Fibroblast of villous mesenchyme (primary cell): ENCODE measurements at places on chromosomes 4 and X. TPM values are rescaled to one million over a fixed set of nuclear protein-coding genes. Genes with fewer than 3 reads are reported as not detected.

PKD2 gene
- total RNA-seq, result 110 and 161 TPM in 2 replicates

P2RY8 gene
- total RNA-seq, result not detected in 2 replicates

DCAF8L2 gene
- not detected in 2 replicates for total RNA-seq

DNA sequence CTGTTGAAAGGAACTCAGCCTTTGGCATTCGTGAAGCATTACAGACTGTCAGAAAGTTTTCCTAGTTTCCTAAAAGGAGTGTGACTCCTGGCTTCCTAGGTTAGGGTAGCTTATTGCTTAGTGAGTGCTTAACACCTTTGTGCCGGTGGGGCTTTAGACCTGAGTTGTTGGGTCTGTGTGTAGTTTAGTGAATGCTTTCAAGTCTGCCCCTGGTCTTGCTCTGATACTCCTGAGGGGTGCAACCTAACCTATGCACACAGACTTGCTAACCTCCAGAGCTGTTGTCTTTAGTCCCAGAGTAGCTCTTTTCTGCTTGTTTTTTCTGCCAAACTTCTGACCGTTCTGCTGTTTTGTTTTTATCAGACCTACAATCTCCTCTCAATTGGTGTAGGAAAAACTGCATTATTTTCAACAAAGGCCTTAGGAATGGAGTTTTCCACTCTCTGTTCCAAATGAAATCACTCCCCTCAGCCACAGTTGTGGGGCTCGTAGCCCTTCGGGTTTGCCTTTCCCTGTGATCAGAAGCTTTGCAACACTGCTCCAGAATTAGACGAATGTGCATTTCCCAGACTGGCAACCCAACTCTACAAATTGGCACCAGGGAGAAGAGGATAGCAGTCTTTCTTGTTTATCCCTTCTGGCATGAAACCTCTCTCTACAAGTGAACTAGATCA is 1399.1 kb upstream of the PCDH7 start:
- DNase-seq, result no peak

- no peak for DNase-seq
Observed at GRCh38 chr4:6576512-6576911, 1.5 kb downstream of the MAN2B2 start.

DNA sequence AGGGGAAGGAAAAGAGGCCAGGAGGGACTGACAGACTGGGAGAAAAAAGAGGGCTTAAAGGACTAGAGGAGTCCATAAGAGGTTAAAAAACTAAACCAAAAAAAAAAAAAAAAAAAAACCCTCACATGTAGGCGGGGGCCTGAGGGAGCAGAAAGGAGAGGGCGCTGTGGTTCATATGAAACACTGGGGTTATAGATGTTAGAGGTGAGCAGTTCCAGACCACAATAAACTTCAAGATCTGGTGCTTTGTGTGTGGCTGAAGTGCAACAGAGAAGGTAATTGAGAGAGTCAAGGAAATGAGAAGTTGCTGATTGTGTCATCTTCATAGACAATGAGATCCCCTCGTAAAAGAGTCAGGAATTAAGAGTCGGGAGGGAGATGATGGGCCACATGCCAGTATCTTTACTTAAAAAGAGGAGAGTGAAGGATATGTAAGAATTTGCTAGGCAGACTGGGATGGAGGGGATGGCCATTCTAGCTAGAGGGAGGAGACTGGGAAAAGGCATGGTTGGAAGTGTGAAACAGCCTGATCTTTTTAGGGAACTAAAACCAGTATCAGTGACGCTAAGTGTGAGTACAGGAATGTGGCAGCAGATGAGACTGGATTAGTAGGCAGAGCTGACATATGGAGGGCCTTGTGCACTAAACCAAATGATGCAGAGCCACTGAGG is 18.4 kb upstream of the OGT start:
- no peak for DNase-seq
